ENCODE measurements at places on chromosomes 12 and 14.

GRCh38 chr12:95997911-95998510 lies 1.9 kb upstream of the HAL start:
- DNase-seq: peak; percentile 4

DNA sequence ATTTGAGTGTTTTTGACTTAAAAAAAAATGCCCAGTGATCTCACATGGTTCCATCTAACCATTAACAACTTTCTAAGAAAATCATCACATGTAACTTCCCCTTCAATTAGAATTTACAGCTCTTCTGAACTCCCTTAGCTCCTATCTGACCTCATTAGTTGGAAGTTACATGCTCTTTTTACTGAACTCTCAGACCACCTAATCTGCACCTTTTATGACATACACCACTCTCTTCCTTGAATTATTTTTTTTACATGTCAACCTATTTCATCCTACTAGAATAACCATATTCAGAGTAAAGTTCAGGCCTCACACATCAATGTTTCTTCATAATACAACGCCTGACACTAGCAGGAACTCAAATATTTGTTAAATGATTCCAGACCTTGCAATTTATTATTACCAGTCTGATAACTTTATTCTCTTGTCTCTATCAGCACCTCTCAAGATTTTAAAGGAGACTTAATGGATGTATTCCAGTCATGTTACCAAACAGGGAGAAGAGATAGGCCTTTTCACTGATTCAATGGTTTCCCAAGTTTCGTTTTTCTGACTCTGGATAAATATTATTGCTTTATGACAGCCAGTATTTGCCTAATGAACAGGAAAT lies 21.0 kb downstream of the EGLN3 start:
- DNase-seq: no peak

DNA sequence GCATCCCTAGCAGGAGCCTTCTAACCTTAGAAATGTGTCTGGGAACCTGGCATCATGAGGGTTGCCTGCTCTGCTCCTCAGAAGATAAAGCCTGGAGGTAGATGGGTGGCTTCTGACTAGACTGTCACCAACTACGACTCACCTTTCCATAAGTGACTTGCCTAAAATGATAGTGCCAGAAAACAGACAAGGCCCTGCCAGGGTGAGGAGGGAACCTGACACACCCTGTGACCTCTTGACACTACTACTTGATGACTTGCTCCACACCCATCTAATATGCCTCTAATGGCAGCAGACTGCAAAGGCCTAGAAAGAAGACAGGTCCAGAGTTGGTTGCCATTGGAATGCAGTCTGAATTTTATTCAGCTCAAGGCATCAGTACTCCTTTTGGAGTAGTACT lies 9.4 kb downstream of the RNF41 start:
- no peak for DNase-seq

DNA sequence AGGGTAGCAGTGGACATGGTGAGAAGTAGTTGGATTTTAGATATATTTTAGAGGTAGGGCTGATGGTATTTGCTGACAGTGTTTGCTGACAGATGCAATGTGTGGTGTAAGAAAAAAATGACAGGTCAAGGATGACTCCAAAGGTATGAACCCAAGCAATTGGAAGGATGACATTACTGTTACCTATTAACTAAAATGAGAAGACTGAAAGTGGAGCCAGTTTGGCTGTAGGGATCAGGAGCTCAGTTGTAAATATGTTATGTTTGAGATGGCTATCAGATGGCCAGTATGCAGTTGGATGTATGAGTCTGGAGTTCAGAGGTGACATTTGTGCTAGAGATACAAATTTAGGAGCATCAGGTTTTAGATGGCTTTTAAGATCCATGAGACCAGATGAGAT lies 17.4 kb upstream of the SERPINA6 start:
- DNase-seq: no peak

GRCh38 chr12:95004610-95005009 lies 1.1 kb upstream of the NDUFA12 start:
- peak; percentile 24 for DNase-seq

- DNase-seq: peak; percentile 67
Observed at GRCh38 chr12:30796313-30796780, 41.6 kb upstream of the CAPRIN2 start.

DNA sequence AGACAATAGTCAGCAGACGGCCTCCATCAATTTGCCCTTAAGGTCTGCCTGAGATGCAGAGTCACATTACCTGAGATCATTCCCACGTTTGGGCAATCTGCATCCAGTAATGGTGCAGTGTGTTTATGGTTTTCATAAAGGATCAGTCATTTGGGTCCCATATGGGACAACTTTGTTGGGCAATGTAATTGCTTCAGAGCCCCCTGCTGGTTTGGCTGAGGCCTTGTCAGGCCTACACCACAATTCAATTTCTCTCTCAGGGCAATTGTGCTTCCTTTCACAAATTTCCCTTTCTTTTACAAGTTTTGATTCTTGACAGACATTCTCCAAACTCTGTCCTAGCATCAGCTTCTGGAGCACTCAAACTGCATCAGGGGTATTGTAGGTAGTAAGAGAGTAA lies 191.2 kb upstream of the SSTR1 start:
- no peak for DNase-seq

DNA sequence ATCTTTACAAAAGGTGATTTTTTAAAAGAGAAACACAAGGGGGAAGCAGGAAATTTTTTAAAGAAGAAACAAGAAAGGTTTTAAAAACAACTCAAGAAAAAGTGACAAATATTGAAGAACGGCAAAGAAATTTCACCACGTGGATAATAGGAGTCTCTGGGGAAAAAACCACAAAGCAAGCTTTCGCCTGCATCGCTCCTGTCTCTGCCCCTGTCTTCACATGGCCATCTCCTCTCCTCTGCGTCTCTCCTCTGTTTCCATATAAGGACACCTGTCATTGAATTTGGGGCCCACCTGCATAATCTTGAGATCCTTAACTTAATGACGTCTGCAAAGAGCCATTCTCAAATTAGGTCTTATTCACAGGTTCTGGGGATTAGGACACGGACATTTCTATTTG lies 175.8 kb downstream of the ETV6 start:
- no peak for DNase-seq
